A549 treated with CORT108297 at 1 μM for 4 hours (cell line): ENCODE measurements at places on chromosomes 16 and 17. TPM values are rescaled to one million over a fixed set of nuclear protein-coding genes. Genes with fewer than 3 reads are reported as not detected.

NUP88 gene
- total RNA-seq: 70.3 to 120 TPM (median 82.4 TPM) in 5 replicates

KRT20 gene
- 0.18 to 0.28 TPM (median 0.26 TPM) in 5 replicates for total RNA-seq

ZG16 gene
- total RNA-seq: not detected in 5 replicates

OTOP3 gene
- total RNA-seq: 0.05 TPM in 1 of 5 replicates, not detected in the others

FOXN1 gene
- 0.02 to 0.06 TPM (median 0.04 TPM) in 4 of 5 replicates, not detected in the other for total RNA-seq

MGAT5B gene
- 15.4 to 24.9 TPM (median 24.8 TPM) in 5 replicates for total RNA-seq

SLC38A7 gene
- total RNA-seq: 17.5 to 20.7 TPM (median 19.9 TPM) in 5 replicates

RAMP2 gene
- 0.75 to 1.2 TPM (median 1.1 TPM) in 5 replicates for total RNA-seq

CHD9 gene
- total RNA-seq: 14.5 to 19.7 TPM (median 17.6 TPM) in 5 replicates

RNF40 gene
- 74.1 to 90.1 TPM (median 87.1 TPM) in 5 replicates for total RNA-seq
